ENCODE measurements at places on chromosomes 2 and 18.

GRCh38 chr2:51795248-51795888 is 763.4 kb upstream of the NRXN1 start:
- DNase-seq, result no peak

GRCh38 chr2:217219164-217219520 is 359.3 kb upstream of the TNP1 start:
- DNase-seq, result no peak

DNA sequence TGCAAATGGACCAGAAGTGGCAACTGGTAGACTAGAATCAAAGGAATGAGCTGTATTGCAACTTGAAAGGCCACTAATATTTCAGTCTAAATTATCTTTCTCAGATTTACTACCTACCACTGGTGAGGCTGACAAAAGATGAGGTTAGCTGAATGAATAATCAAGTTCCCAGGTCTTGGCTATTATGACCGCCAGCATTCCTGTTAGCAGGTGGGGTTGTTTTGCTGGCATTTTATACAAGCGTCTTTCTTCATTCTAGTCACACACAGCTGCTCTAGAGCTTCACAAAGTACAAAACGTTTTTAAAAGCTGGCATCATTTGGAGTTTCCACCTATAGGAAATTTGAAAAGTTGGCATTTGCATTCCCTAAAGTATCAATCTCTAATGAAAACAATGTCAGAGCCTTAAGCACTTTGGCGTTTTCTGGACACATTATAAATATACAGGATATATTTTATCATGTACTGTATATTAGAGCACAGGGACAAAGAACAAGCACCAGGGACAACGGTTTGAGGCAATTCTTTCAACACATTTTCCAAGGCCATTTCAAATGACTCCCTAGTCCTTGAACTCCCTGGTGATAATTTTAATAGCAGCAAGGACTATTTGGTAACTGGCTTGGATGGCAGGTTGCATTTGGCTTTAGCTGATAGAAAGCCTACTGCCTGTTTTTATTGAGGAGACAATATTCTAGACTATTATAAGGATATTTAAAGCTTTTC is 410.2 kb upstream of the CHST9 start:
- DNase-seq, result no peak

- no peak for DNase-seq
Observed at GRCh38 chr2:39545957-39546356, 108.9 kb upstream of the MAP4K3 start.

DNA sequence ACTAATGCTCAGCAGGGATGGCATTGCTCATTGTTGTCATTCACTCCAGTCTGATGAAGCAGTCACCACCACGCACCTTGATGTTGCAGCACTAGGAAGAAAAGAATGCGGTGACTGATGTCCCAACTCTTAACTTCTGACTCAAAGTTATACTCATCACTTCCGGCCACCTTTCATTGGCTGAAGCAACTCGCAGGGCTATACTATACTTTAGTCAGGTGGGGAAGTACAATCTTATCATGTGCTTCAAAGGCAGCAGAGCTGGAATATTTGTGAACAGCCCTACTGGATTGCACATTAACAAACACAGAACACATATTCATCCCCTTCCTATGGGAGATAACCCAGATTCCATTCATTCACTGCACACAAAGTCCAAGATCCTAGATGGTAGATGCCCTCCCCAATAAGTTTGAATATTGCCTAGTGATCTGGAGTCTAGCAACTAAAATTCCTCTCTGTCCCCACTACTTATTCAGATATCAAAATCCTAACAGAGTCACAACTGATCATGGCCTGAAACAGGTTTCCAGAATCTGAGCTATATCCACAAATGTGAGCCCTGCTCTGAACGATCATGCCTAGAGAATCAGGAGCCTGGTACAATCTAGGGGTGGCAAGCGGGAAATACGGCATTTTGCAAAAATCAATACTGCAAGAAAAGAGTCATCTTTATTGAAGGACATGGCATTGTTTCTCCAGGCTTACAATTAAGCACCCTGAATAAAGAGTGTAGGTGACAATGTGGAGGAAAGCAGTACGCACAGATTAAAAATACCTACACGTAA is 3.4 kb upstream of the SPATS2L start:
- no peak for DNase-seq

DNA sequence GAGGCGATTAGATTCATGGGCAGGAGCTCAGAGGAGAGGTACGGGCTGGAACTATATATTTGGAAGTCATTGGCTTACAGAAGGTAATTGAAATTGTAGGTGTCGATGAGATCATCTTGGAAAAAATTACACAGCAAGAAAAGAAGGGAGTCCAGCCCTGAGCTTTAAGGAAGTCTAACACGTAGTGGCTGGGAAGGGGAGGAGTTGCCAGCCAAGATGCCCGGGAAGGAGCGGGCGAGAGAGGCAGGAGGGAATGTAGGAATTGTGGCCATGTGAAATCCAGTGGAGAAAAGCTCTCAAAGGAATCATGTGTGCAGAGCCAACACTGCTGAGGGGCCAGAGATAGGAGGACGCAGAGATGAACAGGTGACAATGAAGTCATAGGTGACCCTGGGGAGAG is 25.6 kb upstream of the SCYGR1 start:
- no peak for DNase-seq

- DNase-seq, result peak; percentile 21
Observed at GRCh38 chr18:5503740-5504139, 40.1 kb downstream of the EPB41L3 start.

DNA sequence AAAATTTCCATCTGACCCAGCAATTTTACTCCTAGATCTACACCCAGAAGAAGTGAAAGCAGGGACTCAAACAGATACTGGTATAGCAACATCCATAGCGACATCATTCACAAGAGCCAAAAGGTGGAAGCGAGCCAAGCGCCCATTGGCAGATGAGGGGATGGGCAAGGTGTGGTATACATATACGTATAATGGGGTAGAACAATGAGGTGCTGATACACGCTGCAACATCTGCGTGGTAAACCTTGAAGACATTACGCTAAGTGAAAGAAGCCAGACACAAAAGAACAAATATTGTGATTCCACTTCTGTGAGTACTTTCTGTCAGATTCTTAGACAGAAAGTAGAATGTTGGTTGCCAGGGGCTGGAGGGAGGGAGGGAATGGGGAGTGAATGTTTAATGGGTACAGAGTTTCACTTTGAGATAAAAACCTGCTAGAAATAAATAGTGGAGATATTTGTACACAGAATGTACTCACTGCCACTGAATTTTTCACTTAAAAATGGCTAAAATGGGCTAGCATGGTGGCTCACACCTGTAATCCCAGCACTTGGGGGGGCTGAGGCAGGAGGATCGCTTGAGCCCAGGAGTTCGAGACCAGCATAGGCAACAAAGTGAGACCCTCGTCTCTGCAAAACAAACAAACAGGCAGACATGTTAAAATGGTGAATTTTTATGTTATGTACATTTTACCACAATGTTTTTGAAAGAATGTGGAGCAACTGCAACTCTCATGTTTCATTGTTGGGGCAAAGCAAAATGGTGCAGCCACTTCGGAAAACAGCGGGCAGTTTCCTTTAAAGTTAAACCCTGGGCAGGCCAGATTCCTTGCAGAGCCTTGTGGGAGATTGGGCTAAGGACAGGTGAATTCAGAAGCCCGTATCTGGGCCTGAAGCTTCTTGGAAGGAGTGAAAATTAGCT is 103.4 kb upstream of the MYCN start:
- DNase-seq, result no peak

DNA sequence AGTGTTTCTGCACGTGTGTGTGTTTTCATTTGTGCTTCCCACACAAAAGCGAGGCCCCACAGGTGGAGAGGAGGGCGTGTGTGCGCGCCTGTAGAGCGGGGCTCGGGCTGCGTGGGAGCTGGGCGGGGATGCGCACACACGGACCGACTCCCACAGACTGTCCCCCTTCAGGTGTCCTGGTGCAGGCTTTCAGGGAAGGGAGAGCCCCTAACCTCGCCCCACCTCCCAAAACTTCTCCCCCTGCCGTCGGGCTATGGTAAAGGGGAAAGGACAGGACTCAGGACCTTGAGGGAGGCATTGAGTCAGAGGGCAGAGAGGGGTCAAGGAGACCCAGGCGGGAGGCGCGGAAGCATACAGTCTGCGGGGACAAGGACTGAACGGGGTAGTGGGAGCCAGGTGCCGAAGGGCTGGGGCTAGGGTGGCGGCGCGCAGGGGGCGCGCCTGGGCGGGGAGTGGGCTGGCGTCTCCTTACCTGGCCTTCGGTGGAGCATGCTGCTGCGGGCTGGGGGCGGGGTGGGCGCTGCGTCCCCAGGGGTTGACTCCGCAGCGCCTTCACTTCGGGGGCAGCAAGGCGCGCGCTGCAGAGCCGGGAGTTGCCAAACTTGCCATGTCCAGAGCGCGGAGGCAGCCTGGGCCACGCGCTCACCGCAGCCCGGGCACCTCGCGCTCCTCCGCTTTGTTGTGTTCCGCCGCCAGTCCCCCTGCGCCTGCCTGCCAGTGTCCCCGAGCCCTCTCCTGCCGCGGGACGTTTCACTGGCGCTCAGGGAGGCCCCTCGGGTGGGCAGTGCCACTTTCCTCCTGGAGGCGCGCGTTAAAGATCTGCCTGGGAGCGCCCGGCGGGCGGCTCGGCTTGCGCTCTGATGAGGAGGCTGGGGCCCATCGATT is 302.0 kb downstream of the NCKAP5 start:
- DNase-seq, result no peak

DNA sequence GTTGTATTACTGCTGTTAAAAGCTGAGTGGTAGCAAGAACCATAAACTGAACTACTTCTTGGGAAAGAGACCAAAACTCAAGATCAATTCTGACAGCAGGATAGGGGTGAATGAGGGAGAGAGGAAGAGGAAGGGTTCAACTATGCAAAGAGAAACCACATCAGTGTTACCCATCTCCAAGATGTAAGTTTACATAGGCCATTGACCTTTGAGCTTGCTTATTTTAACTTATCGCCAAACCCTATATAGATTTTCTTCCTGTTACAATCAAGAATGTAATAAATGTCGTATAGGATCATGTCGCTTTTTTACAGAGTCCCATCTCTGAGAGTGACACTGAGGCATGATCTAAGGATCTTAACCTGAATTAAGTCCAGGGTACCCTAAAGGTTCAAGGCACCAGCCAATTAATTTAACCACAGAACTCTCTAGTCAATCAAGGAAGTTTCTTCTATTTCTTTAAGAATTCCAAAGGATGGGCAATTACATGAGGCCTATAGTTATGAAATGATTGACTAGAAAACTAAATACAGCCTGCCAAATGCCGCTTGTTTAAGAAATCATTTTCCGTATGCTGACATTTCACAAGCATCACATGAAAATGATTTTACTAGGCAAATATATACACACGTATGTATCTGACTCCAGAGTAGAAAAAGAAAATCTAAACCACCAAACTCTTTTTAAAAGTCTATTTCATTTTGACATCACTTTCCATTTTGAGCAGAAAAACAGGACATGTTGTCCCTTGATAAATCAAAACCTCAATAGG is 11.8 kb downstream of the RND3 start:
- no peak for DNase-seq

GRCh38 chr2:190847504-190848081 is 33.0 kb upstream of the GLS start:
- no peak for DNase-seq

DNA sequence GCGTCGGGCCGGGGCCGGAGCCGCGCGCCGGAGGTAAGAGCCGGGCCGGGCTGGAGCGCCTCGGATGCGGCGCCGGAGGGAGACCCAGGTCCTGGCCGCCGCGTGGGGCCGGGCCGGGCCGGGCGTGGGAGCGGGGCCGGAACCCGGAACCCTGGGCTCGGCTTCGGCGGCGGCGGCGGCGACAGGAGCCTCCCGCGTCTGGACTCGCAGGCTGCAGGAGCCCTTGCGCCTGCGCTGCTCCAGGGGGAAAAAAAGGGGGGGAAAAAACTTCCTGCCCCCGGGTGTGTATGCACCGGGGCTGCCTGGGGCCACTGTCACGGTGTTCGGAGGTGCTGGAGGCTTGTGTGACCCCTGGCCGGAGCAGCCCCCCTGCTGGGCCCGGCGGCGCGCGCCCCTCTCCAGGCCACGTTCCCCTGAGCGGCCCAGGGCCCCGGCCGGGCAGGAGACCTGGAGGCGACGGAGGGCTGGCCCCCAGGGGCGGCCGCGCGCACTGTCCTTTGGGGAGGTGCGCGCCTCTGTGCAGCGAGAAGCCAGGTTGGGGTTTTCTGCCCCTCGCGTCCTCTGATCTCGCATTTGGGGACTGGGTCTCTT is 864 bp downstream of the KLHL29 start:
- no peak for DNase-seq

GRCh38 chr2:219510512-219511135 is 3.7 kb upstream of the ASIC4 start:
- no peak for DNase-seq

- DNase-seq, result no peak
Observed at GRCh38 chr2:57908736-57909161, 137.9 kb upstream of the VRK2 start.

GRCh38 chr2:39530411-39530866 is 93.4 kb upstream of the MAP4K3 start:
- peak; percentile 79 for DNase-seq

DNA sequence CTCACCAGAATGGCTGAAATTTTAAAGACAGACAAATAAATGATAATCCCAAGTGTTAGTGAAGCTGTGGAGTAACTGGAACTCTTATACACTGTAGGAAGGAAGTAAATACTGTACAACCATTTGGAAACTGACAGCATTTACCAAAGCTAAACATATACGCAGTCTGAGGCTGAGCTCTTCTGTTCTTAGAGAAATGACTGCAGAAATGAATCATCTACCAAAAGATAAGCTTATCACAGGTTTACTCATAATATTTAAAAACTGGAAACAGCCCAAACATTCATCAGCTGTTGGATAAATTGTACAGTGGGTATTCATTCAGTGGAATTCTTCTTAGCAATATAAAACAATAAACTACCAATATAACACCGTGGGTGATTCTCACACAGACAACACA is 218.2 kb upstream of the RAB12 start:
- DNase-seq, result no peak

DNA sequence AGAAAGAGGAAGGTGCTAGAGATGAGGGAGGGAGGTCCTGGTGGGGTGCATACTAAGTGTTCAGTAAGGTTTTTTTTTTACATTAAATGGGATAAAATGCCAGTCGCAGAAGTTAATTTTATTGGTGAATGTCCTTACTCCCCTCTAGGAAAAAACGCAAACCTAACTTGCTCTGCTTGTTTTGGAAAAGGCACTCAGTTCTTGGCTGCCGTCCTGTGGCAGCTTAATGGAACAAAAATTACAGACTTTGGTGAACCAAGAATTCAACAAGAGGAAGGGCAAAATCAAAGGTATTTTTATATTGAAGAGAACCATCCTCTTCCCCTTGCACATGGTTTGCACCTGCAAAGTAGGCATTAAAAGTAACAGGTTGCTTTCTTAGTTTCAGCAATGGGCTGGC is 12.7 kb upstream of the IL18R1 start:
- peak; percentile 33 for DNase-seq

GRCh38 chr2:197675711-197676188 is 363 bp upstream of the RFTN2 start:
- DNase-seq, result peak; percentile 63

GRCh38 chr2:172398440-172398839 is 28.9 kb upstream of the ITGA6 start:
- DNase-seq, result no peak

GRCh38 chr2:33632831-33633230 is 33.7 kb upstream of the FAM98A start:
- no peak for DNase-seq
